Activated CD8-positive, alpha-beta memory T cell treated with anti-CD3 and anti-CD28 coated beads for 4 hours (primary cell): ENCODE measurements at places on chromosomes 7 and 10.

DNA sequence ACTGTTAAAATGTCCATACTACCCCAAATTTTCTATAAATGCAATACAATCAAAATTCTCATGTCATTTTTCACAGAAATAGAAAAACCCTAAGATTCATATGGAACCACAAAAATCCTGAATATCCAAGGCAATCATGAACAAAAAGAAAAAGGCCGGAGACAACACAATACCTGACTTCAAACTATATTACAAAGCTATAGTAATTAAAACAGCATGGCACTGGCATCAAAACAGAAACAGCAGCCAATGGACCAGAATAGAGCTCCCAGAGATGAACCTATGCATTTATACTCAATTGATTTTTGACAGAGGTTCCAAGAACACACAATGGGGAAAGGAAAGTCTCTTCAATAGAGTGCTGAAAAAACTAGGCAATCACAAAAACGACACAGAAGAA lies 128.8 kb downstream of the SDHAF3 start:
- DNase-seq: no peak

- no peak for DNase-seq
Observed at GRCh38 chr7:8146106-8146787, 115.7 kb downstream of the ICA1 start.

- DNase-seq: no peak
Observed at GRCh38 chr10:89615824-89616223, 29.2 kb downstream of the PANK1 start.

- no peak for DNase-seq
Observed at GRCh38 chr10:43904301-43904700, 255.6 kb upstream of the ZNF32 start.
